Bronchial epithelial cell (primary cell): ENCODE measurements at places on chromosomes 2 and 18.

GRCh38 chr18:24499814-24500213 lies 39.4 kb downstream of the HRH4 start:
- no peak for DNase-seq

- DNase-seq = peak; percentile 8
Measured at GRCh38 chr2:7119132-7119835, 202.1 kb downstream of the RNF144A start.

- peak; percentile 71 for DNase-seq
Measured at GRCh38 chr2:11056614-11057013, 98.7 kb upstream of the SLC66A3 start.

DNA sequence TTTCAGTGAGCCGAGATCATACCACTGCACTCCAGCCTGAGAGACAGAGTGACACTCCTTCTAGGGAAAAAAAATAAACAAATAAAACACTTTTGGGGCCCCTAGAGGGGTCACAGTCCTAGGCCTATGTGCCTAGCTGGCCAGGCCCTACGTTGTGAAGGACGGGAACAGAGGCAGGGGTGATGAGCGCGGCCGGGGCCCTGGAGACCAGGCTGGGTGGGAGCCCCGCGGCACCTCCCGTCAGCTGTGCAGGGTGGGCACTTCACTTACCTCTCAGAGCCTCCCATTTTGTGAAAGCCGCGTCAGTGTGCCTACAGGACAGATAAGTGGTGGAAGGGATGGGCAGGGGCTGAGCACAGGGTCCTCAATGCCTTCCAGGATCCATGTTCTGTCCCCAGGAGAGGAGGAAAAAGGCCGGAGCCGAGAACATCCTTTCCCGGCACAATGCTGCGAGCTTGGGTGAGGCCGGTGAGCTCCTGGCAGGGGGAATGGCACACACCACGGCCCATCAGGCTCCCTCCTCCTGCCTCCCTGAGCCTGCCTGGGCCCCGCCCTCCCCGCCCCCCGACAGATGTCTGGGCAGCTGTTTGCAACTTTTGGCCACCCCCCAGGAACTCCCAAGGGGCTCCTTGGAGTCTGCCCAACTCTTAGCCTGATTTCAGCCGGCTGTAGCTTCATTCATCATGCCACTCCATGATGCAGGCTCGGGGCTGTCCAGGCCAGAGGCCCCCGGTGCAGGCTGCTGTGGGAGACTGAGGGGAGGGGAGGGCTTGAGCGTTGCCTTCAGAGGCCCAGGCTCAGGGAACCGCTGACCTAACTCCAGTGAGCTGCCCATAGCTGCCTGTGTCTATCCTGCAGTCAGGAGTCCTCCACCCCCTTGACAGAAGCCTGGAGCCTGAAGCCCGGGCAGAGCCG lies 196.5 kb downstream of the TFCP2L1 start:
- DNase-seq = no peak

DNA sequence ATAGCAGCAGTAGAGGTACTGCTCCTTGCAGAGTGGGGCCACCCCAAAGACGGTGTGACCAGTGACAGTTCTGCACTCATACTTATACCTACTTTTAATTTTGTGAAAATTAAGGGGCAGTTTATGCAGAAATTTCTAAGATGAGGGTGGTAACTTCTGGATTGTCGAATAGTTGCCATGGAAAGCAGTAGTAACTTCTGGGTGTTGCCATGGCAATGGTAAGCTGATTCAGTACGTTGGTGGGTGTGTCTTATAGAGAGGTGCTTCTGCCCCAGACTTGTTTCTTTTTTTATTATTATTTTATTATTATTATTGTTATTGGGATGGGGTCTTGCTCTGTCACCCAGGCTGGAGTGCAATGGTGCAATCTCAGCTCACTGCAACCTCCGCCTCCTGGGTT lies 82.8 kb upstream of the L3MBTL4 start:
- DNase-seq = no peak

DNA sequence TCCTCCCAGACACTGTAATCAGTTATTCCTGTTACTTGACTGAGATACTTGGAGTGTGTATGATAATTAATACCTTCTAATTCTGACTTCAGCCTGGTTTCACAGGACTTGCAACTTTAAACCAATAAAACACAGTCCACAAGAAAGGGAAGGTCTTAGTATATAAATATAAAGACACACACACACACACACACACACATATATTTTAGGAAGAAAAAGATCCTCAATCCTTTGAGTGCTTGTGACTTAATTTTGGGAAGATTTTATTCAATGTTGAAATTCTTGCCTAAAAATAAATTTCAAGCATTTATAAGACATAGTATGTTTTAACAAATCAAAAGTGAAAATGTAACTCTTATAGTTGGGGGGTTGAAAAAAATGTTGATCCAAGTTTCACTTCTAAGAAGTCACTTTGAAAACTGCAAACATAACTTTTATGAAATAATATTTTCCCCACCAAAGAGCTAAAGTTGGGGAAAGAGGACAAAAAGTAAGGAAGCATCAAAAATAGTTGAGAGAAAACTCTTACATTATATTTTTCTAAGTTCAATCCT lies 824 bp upstream of the VPS54 start:
- DNase-seq = peak; percentile 11

DNA sequence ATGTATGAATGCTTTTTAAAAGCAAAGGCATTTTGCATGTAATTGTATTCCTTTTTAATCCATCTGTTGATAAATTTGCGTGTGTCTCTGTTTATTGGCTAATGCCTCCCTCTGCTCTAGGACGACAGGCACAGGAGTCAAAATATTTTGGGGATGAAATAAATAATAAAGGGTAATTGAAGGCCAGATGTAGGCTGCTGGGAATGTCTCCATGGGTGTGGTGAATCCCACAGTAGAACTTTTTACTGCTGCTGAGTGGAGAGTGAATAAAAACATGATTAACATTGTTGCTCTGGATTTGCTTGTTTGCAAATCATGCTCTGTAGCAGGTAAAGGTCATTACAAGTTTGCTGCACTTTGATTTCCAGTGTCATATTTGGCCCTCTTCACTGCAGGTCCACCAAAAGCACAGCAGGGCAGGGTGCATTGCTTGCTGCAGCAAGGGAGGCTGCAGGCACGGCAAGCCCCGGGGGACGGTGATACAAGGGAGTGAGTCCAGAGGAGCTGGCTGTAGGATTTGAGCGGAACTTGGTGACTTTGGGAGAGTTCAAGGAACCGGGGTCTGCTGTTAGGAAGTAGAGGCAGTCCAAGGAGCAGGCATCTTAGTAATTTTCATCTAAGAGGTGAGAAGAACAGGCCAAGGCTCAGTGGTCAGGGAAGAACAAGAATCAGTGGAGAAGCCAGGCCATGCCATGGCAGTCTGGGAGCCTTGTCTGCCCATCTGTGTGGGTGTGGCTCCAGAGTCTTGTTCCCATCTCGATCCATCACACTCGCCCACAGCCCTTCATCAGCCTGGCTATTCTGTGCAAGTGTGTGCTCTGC lies 201.5 kb upstream of the RAB6C start:
- no peak for DNase-seq

DNA sequence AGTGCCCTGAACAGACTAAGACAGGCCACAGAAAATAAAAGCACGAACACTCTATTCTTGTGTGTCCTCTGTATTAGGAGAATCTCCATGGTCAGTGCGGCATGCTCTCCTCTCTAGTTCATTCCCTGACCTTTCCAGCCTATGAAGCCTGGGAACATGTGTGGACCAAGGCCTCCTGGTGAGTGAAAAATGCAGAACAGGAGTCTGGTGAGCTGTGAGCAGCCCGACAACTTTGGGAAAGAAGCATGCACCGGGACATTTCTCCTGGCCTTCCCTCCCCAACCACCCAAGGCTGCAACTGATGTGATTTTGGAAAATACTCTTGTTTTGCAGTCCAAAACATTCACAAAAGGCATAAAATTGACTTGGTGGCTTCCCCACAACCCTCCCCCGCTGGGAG lies 878.3 kb upstream of the ID2 start:
- no peak for DNase-seq

DNA sequence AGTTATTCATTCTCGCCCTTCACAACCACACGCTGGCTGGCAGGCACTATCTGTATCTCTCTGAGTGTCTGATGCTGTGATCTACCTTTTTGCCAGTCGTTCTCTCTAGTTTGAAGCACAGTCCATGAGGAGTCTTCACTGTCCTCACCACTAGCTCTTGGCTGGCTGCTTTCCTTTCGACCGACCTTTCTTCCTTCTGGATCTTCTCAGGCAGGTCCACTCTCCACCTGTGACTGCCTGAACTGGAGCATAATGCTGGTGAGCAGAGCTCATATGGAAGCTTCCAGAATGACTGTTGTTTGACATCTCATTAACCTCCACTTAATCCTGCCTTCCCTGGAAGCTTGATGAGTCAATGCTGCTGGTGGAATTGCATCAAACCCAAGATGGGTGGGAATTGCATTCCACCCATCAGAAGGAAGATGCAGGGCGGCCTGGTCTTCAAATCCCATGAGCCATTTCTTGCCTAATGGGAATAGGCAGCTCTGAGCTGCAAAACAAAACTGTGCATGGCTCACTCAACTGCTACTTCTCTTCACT lies 283.5 kb upstream of the HDAC4 start:
- DNase-seq = no peak

DNA sequence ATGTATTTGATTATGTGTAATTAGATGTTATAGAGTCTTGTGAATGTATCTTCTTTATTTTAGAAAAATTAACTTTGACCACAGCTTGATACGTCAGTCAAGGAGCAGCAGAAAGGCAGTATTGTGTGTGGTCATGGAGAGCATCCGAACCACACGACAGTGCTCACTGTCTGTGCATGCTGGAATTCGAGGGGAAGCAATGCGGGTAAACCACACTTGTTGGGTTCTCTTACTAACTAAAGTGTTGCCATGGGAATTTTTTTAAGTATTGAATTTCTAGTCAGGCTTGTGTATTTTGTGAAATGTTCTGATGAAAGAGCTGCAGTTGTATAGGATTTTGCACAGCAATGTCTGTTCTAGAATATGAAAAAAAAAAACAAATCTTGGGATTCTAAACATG lies 4.8 kb downstream of the PJVK start:
- DNase-seq = no peak

DNA sequence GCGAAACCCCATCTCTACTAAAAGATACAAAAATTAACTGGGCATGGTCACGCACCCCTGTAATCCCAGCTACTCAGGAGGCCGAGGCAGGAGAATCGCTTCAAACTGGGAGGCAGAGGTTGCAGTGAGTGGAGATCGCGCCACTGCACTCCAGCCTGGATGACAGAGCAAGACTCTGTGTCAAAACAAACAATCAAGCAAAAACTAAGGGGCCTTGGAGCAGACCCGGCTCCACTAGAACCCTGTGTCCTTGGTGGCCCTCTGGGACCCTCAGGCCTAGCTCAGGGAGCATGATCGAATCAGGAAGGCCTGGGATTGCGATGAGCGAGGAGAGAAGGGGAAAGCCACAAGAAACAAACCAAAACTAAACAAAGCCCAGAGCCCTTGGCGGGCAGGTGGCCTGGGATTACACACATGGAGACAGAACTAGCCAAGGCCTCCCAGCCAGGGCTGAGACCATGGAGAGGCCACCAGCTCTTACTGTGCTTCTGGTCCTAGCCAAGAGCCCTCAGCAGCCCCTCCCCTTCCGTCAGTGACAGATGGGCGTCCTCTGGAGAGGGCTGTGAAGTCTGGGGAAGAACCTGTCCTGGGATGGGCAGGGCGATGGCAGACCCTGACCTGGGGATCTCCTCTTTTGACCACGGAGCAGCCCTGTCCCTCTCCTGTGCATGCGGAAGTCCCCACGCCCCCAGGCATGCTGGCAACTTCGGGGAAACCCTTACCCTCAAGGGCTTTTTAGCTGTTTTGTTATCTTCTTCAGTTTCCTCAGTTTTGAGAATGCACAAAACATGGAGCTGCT lies 27.4 kb upstream of the CATIP start:
- no peak for DNase-seq

DNA sequence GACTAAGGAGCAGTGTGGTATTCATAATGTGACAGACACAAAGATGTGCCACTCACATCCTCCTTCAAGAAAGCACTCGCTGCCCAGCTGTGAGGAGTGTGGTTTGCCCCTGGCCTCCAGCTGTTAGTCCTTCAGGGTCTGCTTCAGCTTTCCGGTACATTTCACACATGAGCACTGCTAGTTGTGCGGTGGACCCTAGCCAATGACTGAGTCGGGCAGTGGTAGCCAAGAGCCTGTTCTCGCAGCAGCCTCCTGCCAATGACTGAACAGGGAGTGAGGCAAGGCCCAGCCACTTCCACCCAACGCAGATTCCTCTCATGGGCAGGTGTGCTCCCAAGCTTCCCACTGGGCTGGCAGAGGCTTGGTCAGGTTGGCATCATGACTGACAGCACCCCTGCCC lies 254.3 kb downstream of the RBM43 start:
- DNase-seq = no peak
